Femur (tissue), 1 donor: ENCODE measurements at places on chromosomes 7 and 10.

GRCh38 chr7:12751764-12752163 is 64.3 kb downstream of the ARL4A start:
- DNase-seq = no peak

GRCh38 chr7:2495418-2496299 is 19.5 kb upstream of the GRIFIN start:
- DNase-seq = peak; percentile 80

GRCh38 chr10:86206240-86206579 is 160.4 kb downstream of the GRID1 start:
- DNase-seq = no peak

- peak; percentile 71 for DNase-seq
Observed at GRCh38 chr10:61896854-61897661, 4.4 kb upstream of the ARID5B start.

- no peak for DNase-seq
Observed at GRCh38 chr10:31687663-31688482, 240.8 kb downstream of the ARHGAP12 start.

- no peak for DNase-seq
Observed at GRCh38 chr7:24337180-24337579, 53.2 kb downstream of the NPY start.

GRCh38 chr10:69333205-69333604 is 54.9 kb downstream of the HK1 start:
- no peak for DNase-seq

- DNase-seq = peak; percentile 47
Observed at GRCh38 chr7:13551503-13551902, 438.0 kb downstream of the ETV1 start.

DNA sequence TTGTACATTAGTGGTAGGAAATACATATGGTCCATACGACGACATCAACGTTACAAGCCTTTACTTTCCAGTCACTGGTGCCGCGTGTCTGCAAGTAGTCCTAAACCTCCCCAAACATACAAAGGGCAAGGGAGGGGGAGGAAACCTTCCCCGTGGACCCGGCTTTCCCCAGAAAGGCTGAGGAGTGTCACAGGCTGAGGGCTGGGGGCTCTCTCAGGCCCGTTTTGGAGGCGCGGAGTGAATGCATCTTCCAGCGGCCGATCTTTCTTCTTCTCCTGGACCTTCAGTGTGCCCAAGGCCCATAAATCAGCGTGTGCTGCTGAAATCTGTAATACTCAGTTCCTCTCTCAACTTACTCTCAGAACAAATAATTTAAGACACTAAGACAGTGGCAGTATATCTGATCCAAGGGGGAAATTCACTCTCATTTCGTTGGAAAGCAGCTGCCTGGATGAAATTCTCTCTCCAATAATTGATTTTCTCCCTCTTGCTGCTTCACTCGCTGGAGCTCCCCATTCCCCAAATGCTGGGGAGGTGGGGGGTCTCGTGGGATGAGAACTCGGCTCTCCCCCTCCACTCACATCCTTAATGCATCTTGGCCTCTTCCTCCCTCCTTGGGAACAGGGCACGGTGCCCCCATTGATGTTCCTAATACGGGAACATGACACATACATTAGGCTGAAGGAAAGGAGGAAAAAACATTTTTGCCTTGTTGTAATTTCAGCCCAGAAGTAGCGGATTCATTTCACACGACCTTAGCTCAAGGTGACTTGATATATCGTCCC is 126.1 kb downstream of the ADARB2 start:
- no peak for DNase-seq

DNA sequence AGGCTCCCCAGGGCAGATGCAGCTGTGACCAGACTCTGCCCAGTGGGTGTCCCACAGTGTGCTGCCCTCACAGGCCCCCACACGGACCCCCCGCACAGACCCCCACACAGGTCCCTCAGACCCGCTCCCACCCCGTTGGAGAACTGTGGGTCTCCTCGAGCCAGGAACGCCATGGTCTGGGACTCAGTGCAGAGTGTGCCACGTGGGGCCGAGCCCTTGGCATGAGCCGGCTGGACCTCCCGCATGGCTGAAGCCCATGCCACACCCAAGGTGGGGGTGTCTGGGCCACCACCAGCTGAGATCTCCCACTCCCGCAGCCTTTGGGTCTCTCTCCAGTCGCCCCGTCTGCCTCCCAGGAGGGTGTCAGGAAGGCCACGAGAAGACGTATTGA is 34.3 kb downstream of the JAKMIP3 start:
- no peak for DNase-seq

GRCh38 chr7:96823274-96823673 is 113.6 kb upstream of the SEM1 start:
- no peak for DNase-seq

DNA sequence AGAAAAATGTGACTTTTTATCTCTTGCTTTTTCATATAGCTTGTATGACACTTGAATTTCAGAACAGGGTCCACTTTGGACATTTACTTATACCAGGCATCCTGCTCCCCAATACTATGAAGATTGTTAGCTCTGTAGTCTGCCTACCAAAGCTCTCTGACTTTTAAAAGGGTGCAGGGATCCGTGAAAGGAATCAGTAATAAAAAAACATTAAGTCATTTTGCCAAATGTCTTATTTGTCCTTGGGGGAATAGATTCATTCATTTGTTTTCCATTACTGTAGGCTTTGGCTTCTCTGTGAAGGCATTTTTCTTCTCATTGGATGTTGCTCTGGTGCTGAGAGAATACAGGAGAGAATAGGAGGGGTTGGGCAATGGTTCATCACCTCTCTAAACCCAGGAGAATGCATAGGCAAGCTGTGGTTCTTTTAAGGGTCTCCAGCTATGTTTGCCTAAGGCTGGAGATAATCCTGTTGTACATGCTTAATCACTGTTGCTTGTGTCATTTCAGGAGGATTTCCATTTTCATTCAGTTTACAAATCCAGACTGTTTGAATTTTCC is 103.5 kb downstream of the SRI start:
- peak; percentile 41 for DNase-seq

- no peak for DNase-seq
Observed at GRCh38 chr10:37860494-37861190, 3.2 kb upstream of the ZNF248 start.

DNA sequence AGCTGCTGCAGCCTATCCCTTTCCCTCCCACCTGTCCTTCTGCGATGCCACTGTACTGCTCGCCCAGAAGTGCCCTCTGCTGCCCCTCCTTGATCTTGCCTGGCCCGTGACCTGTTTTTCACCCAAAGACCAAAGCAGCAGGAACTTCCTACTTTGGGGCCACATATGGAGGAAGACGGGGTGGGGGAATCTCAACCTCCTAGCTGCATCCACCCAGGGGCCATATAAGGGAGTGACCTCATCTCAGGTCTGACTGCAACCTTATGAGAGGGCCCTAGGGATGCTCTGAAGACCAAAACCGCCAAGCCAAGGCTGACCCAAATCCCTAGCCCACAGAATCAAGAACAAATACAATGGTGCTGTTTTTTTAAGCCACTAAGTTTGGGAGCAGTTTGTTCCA is 15.7 kb downstream of the PRKCQ start:
- no peak for DNase-seq

DNA sequence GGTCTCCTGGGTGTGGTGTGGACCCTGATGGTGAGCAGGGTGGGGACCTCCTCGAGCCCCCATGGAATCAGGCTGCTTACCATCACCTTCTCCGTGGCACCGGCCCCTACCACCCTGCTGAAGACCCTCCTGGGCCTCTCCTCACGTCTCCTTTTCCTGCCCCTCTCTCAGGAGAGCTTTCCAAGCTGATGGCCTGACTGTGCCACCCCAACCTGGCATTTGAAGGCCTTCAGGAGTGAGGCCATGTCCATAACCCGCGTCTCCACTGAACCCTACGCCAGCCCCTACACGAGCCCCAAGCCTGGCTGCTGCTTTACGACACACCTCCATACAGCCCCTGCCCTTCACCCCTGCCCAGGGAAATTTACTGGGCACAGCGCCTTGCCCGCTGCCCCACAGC is 55.4 kb downstream of the ZRANB1 start:
- DNase-seq = no peak

GRCh38 chr10:112538168-112538567 is 91.2 kb downstream of the VTI1A start:
- no peak for DNase-seq

DNA sequence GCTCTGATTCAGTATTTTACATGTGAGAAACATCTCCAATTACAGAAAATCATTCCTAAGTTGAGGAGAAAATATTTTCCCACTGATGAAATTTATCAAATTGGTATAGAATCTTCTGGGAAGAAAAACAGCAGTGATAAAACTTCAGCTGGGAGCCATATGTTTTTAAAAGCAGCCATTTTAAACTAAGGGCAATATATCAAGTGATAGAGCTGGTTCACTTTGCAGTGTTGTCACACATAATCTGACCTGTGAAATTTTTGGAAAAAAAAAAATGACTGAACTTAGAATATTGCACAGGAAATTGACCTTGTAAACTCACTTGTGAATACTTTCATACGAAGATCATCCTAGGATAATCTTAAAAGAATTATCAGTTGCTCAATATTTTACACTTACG is 10.5 kb upstream of the EZH2 start:
- no peak for DNase-seq

DNA sequence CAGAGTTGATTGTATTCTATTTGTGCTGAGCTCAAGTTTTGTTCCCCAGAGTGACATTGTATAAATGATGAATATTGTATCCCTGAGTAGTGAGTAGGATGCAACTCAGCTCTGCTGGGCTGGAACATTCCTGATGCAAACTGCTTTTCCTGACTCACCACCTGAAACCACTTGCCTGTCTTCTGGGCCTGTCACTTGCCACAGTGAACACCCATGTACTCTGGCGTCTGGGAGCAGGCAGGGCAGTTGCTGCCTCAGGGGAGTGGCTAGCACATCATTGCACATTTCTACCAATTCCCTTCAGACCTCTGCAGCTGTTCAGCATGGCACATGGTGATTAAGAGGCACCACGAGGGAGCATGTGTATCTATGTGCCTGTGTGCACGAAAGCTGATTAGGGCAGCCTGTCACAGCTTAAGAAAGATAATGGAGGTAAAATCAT is 157.3 kb downstream of the SND1 start:
- peak; percentile 49 for DNase-seq

DNA sequence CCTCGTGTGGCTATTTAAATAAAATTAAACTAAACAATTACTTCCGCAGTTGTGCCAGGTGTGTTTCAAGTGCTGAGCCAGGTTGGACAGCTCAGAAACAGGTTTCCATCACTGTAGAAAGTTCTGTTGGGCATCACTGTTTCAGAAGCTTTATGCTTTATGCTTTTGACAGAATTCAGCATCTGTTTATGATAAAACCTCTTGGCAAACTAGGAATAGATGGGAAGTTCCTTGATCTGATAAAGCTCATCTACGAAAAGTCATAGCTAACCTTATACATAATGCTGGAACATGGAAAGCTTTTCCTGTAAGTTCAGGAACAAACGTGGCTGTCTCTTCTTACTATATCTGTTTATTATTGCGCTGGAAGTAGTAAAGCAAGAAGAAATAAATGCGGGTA is 143.4 kb downstream of the DOCK1 start:
- DNase-seq = no peak

DNA sequence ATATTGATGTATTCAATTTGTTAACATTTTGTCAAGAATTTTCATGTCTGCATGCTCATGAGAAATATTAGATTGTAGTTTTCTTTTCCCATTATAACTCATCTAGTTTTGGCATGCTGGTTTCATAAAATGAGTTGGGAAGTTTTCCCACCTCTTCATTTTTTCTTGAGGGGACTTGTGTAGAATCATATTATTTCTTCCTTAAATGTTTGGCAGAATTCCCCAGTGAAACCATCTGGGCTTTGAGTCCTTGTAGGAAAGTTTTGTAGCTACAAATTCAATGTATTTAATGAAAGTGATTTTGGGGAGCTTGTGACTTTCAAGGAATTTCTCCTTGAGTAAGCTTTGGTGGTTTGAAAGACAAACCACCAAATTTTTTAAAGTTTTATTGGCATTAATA is 173.2 kb downstream of the PHTF2 start:
- DNase-seq = no peak

- no peak for DNase-seq
Observed at GRCh38 chr7:134612197-134612596, 34.5 kb upstream of the BPGM start.
